NCI-H1436 treated with DMSO at 0.1 percent for 48 hours (cell line): ENCODE measurements at places on chromosomes 16 and 17.
A peak's percentile ranks its signal among the peaks of the same experiment; 100 is the strongest.

- no peak for DNase-seq
Measured at GRCh38 chr17:59725691-59726090, 18.2 kb downstream of the VMP1 start.

- DNase-seq = no peak
Measured at GRCh38 chr16:85398688-85399582, 214.2 kb upstream of the GSE1 start.

DNA sequence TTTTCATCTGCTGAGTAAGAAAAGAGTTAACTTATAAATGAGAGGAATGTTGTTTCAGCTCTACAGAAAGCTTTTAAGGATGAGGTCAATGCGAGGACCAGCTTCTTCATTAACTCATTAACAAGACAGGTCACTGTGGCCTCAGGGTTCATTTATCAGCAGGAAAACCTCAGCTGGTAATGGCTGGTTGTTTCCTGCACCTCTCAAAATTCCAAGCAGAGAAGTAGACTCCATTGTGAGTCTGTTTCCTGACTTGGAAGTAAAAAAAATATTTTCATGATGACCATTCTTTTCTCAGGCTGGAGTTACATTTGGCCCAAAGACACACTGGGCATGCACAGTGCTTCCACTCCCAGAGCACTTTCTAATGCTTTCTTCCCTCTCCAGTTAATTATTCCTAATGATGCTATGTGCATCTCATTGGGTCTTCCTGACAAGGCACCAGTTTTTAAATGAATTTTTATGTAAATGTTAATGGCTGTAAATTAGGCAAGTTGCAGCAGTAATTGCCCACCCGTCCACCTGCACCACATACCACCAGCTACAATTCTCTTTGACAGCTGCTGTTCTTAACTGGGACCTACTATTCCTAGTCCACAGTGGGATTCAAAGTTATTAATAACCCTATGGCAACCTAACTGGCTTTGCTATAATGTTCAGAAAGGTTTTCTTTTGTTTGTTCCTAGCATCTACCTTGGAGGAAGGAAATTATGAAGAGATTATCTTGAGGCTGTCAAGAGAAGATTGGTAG is 89.5 kb upstream of the BCAR1 start:
- no peak for DNase-seq

- no peak for DNase-seq
Measured at GRCh38 chr16:48385253-48386150, at the start of gene SIAH1. Gene SIAH1 (minus strand): TSS chr16:48385413. CDS start chr16:48362428, 22,985 bp downstream.

DNA sequence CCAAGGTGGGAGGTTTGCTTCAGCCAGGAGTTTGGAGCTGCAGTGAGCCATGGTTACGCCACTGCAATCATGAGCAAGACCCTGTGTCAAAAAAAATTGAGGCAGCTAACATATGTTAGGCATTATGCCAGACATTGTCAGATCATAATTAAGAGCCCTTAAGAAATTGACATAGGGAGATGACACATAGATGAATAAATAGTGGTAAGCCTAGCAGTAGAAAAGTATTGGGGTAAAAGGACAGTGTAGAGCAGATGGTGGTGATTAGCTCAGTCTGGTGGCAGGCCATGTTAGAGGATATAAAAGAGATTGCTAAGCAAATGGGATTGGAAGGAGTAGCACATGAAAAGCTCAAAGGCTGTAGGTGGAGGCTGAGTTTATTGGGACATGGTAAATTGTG is 22.6 kb downstream of the SRCAP start:
- no peak for DNase-seq

DNA sequence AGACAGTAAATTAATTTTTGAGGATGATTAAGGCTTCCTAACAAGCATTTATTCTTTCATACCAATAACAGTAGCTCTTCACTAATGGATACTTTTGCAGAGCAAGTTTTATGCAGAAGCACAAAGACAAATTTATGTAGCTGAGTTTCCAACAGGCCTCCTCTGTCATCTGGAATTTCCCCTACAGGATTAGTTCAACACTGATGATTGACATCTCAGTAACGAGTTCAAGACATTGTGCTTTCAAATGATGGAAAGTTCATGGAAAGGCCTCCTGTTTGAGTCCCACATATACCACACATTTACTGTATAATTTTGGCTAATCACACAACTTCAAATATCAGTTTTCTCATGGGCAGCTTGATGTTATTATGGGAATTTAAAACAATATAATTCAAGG is 40.6 kb downstream of the ABCA10 start:
- DNase-seq = no peak

DNA sequence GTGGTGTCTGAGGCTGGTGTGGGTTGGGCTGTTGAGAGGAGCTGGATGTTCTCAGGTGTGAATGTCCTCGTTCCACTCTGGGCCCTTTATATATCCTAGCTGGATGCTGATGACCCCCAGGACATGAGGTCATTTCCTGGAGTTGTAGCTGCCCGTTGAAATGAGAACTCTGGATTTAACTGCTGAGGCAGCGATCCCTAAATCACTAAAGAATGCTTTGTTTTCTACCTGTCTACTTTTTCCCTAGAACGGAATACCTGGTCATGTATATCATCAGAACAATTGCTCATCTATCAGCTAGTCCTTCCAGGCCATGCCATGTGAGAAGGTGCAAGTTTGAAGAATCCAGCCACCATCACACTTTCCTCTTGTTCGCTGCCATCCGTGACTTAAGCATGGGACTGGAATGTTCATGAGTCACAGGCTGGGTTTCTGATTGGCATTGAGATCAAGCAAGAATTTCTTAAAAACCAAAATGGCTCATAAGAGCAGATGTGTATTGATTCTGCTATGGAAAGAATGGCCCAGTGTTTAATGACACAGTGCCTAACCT is at the start of gene KRTAP2-3:
KRTAP2-3 (minus strand) TSS at position 63 of the 553 bp plus-strand sequence. CDS start 64 bp downstream, outside the sequence.
- no peak for DNase-seq

DNA sequence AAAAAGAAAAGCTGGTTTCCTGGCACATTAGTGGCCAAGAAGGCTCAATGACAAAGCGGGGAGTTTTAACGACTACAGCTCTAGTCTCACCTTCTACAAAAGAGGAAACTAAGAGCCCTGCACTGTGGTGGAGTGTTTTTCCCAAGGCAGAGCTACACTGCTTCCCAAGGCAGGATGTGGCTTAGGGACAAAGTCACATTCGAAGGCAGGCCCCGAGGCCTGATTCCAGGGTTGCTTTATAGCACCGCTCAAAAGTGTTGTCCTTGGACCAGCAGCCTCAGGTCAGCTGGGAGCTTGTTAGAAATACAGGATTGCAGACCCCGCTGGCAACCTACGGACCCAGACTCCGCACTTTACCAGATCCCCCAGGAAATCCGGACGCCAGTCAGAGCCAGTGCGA is 23.8 kb downstream of the TMEM92 start:
- no peak for DNase-seq

- DNase-seq = no peak
Measured at GRCh38 chr17:28716740-28717577, 709 bp downstream of the RAB34 start.

- DNase-seq = no peak
Measured at GRCh38 chr17:67532326-67532871, 155.3 kb downstream of the PITPNC1 start.

DNA sequence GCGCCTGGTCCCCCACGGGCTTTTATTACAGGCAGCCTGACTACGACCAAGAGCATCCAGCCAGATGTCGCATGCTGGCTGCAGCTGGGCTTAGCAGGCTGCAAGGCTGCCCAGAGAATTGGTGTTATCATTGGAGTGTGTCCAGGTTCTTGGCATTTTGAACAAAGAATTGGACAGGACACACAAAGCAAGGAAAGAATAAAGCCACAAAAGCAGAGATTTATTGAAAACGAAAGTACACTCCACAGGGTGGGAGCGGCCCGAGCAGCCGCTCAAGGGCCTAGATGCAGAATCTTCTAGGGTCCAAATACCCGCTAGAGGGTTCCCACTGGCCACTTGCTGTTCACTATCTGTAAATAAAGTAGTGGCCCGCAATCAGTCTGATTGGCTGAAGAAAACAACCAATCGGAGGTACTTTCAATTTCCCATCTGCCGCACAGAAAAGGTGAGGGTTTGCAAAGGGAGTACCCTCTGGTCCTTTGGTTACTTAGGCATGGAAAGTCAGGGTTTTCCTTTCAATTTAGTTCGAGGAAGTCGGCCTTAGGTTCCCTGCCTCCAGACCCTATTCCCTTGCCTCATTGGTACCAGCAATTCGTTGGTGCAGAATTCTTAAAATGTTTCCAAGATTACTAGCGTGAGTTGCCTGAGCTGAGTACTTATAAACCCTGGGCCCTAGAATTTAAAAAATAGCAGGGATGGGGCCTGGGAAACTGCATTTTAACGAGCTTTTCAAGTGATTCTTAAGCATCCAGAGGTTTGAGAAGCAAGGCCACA is 38.5 kb upstream of the CNEP1R1 start:
- no peak for DNase-seq

GRCh38 chr17:39769974-39770587 is 32.3 kb downstream of the GRB7 start:
- DNase-seq = peak; percentile 79

DNA sequence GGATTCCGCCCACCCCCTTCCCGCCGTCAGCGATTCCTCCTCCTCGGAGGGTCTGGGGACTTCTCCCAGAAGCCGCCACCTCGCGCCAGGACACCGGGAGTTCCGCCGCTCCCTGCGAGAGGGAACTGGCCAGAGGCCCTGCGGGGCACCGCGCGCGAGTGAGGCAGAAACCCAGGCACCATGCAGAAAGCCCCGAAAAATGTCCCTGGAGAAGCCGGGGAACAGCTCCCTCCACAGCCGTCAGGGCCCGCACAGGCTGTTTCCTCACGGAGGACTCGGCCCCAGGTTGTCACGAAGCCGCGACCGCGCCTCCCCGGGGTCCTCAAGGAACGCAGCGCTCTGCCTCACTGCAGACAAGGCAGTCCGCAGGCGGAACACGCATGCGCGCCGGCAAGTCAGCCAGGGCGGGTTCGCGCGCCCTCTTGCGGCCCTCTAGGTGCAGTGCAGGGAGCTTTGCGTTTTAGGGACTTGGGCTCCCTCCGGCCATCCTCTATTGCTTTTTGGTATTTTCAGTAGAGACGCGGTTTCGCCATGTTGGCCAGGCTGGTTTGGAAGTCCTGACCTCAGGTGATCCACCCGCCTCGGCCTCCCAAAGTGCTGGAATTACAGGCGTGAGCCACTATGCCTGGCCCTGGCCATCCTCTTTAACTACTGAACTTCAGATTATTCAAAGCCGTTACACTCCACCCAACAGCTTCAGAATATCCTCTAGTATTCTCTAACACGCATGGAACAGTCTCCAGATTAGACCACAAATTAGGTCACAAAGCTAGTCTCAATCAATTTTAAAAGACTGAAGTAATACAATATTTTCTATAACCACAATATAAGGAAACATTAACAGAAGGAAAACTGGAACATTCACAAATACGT is 20.3 kb upstream of the ZNF287 start:
- DNase-seq = peak; percentile 63

- DNase-seq = no peak
Measured at GRCh38 chr17:17768424-17769088, 68.2 kb downstream of the SREBF1 start.

- DNase-seq = peak; percentile 4
Measured at GRCh38 chr17:21511363-21512195, 135.4 kb downstream of the KCNJ12 start.

DNA sequence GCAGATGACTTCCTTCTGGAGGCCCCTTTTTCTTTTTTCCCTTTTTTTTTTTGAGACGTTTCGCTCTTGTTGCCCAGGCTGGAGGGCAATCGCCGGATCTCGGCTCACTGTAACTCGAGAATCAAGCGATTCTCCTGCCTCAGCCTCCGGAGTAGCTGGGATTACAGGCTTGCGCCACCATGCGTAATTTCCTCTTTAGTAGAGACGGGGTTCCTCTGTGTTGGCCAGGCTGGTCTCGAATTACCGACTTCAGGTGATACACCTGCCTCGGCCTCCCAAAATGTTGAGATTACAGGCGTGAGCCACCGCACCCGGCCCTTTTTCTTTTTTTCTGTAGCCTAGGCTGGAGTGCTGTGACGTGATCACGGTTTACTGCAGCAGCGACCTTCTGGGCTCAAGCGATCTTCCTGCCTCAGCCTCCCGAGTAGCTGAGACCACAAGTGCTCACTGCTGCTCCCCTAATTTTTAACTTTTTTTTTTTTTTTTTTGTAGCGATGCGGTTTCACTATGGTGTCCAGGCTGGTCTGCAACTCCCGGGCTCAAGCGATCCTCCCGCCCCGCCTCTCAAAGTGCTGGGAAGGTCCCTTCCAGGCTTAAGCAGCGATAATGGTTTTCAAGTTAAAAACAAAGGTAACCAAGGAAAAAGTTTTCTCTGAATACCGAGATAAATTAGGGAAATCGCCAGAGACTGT is 956 bp upstream of the IST1 start:
- no peak for DNase-seq

- no peak for DNase-seq
Measured at GRCh38 chr17:27481327-27481726, 25.1 kb downstream of the KSR1 start.

GRCh38 chr17:17886726-17887125 is 49.9 kb upstream of the SREBF1 start:
- no peak for DNase-seq

- DNase-seq = no peak
Measured at GRCh38 chr17:55405600-55405999, 16.0 kb downstream of the MMD start.

GRCh38 chr16:81708266-81709015 is 70.7 kb upstream of the PLCG2 start:
- DNase-seq = no peak

GRCh38 chr17:41666708-41667279 is 21.9 kb upstream of the EIF1 start:
- DNase-seq = peak; percentile 71

- no peak for DNase-seq
Measured at GRCh38 chr17:83065660-83066542, 13.5 kb upstream of the METRNL start.

GRCh38 chr17:50976951-50977472 is 110.9 kb upstream of the TOB1 start:
- DNase-seq = no peak

GRCh38 chr17:74078363-74078941 is 125.0 kb upstream of the RPL38 start:
- no peak for DNase-seq

- DNase-seq = no peak
Measured at GRCh38 chr16:77169650-77170236, 21.2 kb upstream of the MON1B start.

DNA sequence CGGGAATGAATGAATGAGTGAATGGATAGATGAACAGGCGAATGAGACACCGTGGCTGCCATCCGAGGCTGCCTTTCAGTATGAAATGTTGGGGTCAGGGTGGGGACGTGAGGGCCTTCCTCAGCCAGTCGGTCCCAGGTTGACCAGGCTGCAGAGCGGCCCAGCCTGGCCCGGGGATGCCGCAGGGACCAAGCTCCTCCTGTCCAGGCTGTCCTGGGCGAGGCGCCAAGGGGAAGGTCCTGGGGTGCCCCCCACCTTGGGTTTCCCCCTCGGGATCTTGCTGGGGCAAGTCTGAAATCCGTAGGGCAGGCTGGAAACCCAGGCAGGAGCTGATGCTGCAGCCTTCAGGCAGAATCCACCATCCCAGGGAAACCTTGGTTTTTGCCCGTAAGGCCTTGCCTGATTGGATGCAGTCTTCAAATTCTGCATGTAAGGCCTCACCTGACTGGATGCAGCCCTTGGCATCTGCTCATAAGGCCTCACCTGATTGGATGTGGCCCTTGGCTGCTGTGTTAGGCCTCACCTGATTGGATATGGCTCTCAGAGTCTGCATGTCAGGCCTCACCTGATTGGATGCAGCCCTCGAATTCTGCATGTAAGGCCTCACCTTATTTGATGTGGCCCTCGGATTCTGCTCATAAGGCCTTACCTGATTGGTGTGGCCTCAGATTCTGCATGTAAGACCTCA is 61.7 kb upstream of the ZNF469 start:
- DNase-seq = no peak

- no peak for DNase-seq
Measured at GRCh38 chr16:82891918-82892317, 265.1 kb downstream of the CDH13 start.
